ENCODE measurements at places on chromosomes 12 and 14. TPM values are rescaled to one million over a fixed set of nuclear protein-coding genes. Genes with fewer than 3 reads are reported as not detected.
A peak's percentile ranks its signal among the peaks of the same experiment; 100 is the strongest.

The RPGRIP1 gene
- not detected for total RNA-seq

The SRP54 gene
- total RNA-seq, result 111 TPM

The IL23A gene
- 1.1 TPM for total RNA-seq

The MBD6 gene
- 4.8 TPM for total RNA-seq

- H3K27me3 ChIP-seq, result no peaks in the 10 kb centered on the region
- no peak overlapping the region for H3K27ac ChIP-seq
- peak; percentile 31 for DNase-seq
- no peaks in the 10 kb centered on the region for H3K36me3 ChIP-seq
- no peak overlapping the region for H3K4me3 ChIP-seq
Observed at GRCh38 chr12:47636908-47637780, 68.7 kb downstream of the RPAP3 start.

DNA sequence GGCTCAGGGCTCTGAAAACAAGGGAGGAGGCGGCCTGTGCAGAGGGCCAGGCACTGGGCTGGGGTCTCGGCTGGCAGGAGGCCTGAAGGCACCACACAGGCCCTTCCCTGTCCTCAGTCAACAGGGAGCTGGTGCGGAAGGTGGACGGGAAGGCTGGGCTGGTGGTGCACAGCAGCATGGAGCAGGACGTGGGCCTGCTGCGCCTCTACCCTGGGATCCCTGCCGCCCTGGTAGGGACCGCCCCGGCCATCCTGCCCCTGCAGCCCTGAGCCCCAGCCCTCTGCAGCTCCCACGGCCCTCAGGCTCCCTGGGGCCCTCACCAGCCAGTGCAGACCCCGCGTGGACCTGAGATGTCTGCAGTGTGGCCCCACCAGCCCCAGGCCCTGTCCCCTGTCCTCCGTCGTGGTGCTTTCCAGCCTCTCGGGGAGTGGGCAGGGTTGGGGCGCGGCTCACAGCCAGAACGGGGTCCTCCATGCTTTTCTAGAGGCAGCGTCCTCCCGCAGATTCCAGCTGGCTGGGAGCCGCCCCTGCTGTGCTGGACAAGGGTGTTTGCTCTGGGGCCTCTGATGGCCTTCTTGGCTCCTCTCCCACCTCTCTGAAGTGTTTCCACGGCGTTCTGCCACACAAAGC is 18.1 kb downstream of the ASPG start:
- H3K27me3 ChIP-seq, result no peaks in the 10 kb centered on the region
- H3K4me3 ChIP-seq, result no peak overlapping the region
- DNase-seq, result peak; percentile 50
- no peaks in the 10 kb centered on the region for H3K36me3 ChIP-seq
- H3K27ac ChIP-seq, result no peak overlapping the region

- no peaks in the 10 kb centered on the region for H3K27me3 ChIP-seq
- DNase-seq, result no peak
- peaks cover 26% of the 10 kb centered on the region for H3K36me3 ChIP-seq
- H3K4me1 ChIP-seq, result peaks cover 13% of the 10 kb centered on the region
Observed at GRCh38 chr14:24136684-24137528, 912 bp downstream of the PSME1 start.

GRCh38 chr14:32703183-32703621 is 235.5 kb upstream of the NPAS3 start:
- H3K4me1 ChIP-seq, result peaks cover 14% of the 10 kb centered on the region
- H3K36me3 ChIP-seq, result no peaks in the 10 kb centered on the region
- H3K27ac ChIP-seq, result peak overlapping the region; percentile 51
- DNase-seq, result peak; percentile 75

DNA sequence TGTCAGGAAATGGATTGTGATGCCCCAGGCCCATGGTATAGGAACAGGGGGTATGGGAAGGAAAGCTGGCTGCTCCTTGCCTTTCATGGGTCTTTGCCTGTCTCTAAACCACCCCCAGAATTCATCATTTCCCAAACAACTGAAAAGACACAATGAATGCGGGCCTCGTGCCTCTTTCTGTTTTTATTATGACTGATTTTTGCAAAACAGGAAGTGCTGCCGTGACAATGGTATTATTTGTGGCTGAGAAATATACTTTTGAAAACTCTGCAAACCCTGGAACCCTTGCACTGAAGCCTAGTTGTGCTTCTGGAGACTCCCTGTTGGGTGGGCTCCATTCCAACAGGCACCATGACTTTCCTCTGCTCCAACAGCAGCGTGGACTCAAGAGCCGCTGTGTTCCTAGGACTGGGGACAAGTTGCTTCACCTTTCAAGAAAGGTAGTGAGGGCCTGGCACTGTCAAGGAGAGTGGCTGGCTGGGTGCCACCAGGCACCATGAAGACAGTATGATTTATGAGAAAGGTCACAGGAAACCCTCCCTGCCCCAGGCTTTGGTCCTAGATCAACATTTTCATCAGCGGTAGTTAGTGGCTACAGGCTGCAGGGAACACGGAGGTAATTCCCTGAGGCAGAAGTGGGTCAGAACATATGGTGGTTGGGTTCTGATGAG is 4.8 kb upstream of the DGLUCY start:
- no peaks in the 10 kb centered on the region for H3K36me3 ChIP-seq
- H3K4me3 ChIP-seq, result no peak overlapping the region
- H3K27me3 ChIP-seq, result no peaks in the 10 kb centered on the region
- peak overlapping the region; percentile 77 for H3K27ac ChIP-seq
- DNase-seq, result peak; percentile 36

- H3K27me3 ChIP-seq, result no peaks in the 10 kb centered on the region
- H3K36me3 ChIP-seq, result no peaks in the 10 kb centered on the region
- peaks cover 19% of the 10 kb centered on the region for H3K4me1 ChIP-seq
Observed at GRCh38 chr12:47712171-47712570, 6.3 kb upstream of the RPAP3 start.

DNA sequence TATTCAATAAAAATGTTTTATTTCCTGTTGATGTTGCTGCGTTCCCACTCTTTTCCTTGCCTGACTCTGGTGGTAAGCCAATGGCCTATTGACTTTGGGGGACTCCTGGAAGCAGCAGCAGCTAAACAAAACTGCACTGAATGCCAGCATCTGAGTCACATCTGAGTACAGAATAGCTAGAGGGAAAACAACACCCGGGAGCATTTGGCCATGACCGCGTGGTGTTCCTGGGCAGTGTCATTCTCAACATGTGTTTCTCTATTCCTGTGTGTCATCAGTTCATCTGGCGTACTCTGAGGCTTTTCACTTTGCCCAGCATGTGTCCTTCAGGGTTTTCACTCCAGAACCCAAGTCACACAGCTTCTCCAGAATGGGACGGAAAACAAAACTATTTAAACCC is 238.8 kb downstream of the PAWR start:
- H3K4me1 ChIP-seq, result peaks cover 10% of the 10 kb centered on the region
- no peaks in the 10 kb centered on the region for H3K36me3 ChIP-seq
- H3K27ac ChIP-seq, result peak overlapping the region; percentile 39
- peak; percentile 25 for DNase-seq
- H3K27me3 ChIP-seq, result no peaks in the 10 kb centered on the region
- no peak overlapping the region for H3K4me3 ChIP-seq

DNA sequence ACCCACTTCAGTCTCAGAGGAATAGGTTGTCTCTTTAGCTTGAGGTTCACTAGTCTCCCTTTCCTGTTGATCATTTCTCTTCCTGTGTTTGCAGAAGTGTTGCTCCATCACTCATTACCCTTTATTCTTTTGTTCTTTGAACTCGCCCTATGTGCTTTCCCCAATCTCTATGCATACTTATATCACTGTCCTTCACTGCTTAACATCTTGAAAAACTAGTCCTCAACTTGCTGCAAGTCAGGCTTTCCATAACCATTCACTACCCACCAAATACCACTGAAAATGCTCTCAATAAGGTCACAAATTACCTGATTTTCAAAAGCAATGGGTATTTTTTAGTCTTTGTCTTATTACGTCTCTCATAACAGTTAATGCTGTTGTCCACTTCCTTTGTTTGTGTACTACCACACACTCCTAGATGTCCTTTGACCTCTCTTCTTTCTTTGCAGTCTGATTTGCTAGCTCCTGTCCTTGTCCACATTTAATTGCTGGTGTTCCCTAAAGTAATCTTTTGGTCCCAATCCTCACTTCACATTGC is 80.8 kb downstream of the RIC8B start:
- peaks cover 26% of the 10 kb centered on the region for H3K36me3 ChIP-seq
- no peak for DNase-seq
- no peaks in the 10 kb centered on the region for H3K27me3 ChIP-seq
- no peak overlapping the region for H3K4me3 ChIP-seq
- H3K4me1 ChIP-seq, result no peaks in the 10 kb centered on the region

- H3K4me1 ChIP-seq, result peaks cover 13% of the 10 kb centered on the region
- H3K4me3 ChIP-seq, result no peak overlapping the region
- peaks cover 26% of the 10 kb centered on the region for H3K36me3 ChIP-seq
- no peak for DNase-seq
- H3K27ac ChIP-seq, result peak overlapping the region; percentile 61
Observed at GRCh38 chr12:49808686-49809380, 19.4 kb downstream of the NCKAP5L start.

DNA sequence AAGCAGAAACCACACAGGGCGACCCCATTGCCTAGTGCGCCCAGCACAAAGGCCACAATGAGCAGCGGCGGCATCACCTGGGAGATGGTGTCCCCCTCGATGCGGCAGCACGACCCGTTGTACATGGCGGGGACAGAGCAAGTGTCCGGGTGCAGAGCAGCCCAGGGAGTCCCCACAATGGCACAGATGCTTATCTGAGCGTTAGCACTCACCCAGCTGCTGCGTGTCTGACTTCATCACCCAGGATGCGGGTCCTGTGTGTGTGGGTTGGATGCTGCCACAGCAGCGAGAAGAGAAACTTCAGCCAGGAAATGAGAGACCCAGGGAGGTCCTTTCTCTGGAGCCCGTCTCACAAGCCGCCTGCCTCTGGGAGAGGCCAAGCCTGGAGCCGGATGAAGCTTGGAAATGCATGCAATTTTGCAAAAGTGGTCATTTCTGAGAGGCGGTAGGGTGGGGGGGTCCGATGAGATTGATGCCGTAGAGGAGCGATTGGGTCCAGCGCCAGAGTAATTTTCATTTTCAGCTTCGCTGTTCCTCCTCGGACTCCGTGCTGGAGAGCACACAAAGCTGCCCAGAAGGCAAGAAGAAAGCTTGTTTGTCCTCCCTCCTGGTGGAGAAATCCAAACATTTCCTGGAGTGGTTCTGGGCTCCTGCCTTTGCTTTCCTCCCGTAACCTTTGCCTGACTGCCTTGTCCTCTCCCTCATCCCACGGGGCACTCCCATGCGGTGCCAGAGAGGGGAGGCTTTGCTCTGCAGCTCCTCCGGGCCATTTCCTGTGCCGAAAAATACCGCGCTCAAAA is at the start of gene HCAR1:
TSS of gene HCAR1 (minus strand) at position 630 of the 800 bp plus-strand sequence. CDS start at position 125, 505 bp downstream.
- no peaks in the 10 kb centered on the region for H3K36me3 ChIP-seq
- H3K27ac ChIP-seq, result peak within 1 kb of the TSS; percentile 57
- peak within 1 kb of the TSS; percentile 49 for H3K4me3 ChIP-seq
- peaks cover 32% of the 10 kb centered on the region for H3K4me1 ChIP-seq
- no peaks in the 10 kb centered on the region for H3K27me3 ChIP-seq
- peak; percentile 77 for DNase-seq

DNA sequence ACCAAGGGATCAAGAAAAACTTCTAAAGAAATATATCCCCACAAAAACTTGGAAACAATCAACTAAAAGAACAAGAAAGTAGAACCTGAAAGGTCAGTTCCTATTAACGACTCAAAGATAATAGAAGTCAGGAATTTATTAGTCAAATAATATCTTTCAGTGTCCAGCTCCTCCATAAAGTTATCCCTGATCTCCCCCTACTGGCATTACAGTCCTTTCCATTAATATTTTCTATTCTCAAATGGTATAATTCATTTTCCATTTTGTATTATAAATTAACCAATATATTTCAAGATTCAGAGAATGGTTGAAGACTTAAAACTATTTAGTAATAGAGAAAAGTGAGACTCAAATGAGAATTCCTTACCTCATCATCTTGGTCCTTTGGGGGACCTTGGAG is 11.6 kb upstream of the SUPT16H start:
- no peaks in the 10 kb centered on the region for H3K4me1 ChIP-seq
- H3K4me3 ChIP-seq, result no peak overlapping the region
- H3K27ac ChIP-seq, result no peak overlapping the region
- no peak for DNase-seq
- H3K27me3 ChIP-seq, result no peaks in the 10 kb centered on the region

- H3K4me1 ChIP-seq, result no peaks in the 10 kb centered on the region
- H3K27me3 ChIP-seq, result no peaks in the 10 kb centered on the region
- H3K36me3 ChIP-seq, result no peaks in the 10 kb centered on the region
- H3K4me3 ChIP-seq, result no peak overlapping the region
Observed at GRCh38 chr14:96660667-96661066, 136.5 kb upstream of the VRK1 start.

- H3K27ac ChIP-seq, result no peak overlapping the region
- H3K36me3 ChIP-seq, result peaks cover 88% of the 10 kb centered on the region
- H3K4me1 ChIP-seq, result no peaks in the 10 kb centered on the region
- no peak overlapping the region for H3K4me3 ChIP-seq
- H3K27me3 ChIP-seq, result no peaks in the 10 kb centered on the region
Observed at GRCh38 chr12:118166946-118167345, 31.0 kb downstream of the PEBP1 start.

DNA sequence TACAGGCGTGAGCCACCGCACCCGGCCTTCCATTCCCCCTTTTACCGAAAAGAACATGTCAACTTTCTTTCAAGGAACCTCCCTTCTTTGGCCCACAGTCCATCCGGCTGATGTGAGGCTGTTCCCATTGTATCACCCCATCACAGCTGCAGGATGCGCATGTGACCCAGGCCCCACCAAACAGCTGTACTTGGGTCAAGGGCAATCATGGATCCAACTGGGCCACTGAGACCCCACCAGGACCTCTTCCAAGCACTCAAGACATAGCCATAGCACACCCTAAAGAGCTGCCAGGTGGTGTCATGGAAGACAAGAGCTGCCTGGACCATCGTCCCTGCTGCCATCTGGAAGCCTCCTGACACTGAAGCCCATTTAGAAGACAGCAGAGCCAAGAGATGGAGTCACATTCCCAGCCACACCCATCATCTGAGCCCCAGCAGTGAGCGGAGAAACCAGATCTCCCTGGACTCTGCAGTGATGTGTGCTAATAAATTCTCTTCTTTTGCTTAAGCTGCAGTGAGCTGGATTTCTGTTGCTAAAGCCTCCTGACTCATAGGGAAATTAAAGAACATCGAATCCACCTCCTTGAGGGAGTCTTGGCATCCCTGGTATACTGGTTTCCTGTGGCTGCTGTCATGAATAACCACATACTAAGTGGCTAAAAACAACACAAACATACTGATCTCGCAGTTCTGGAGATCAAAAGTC is 105.6 kb downstream of the KSR2 start:
- H3K4me1 ChIP-seq, result no peaks in the 10 kb centered on the region
- H3K36me3 ChIP-seq, result no peaks in the 10 kb centered on the region
- H3K4me3 ChIP-seq, result no peak overlapping the region
- no peak overlapping the region for H3K27ac ChIP-seq
- DNase-seq, result no peak

All from stomach (tissue), 19 donors.